ENCODE measurements at places on chromosomes 5 and 9.

DNA sequence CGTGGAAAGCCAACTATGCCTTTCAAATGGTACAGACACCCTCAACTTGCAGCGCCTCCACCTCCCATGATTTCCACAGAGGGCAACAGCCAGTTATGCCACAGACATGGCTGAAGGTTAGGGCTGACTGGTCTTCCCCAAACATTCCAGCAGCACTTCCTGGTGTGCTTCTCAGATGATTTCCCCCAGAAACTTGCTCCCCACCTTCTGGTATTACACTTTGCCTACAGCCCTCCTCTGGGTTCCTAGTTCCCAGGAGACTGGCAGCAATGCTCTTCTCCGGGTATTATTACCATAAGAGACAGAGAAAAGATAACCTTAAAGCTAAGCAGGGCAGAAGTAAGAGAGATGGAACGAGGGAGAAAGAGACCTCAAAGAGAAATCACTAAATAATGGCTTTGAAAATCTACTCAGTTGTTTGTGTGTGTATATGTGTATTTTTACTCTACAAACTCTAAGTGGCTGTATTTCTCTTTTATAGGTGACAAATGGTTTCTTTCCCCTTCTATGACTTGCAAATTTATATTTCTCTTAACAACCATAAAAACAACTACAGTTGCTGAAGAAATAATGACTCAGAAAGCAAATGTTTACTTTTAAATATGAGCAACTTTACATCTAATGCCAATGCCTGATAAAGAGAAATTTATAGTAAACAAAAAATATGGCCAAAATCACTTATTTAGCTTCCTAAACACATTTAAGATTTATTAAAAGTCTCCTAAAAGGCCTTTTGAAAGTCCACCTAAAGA is 133.8 kb downstream of the PDE4D start:
- peak; percentile 51 for DNase-seq

DNA sequence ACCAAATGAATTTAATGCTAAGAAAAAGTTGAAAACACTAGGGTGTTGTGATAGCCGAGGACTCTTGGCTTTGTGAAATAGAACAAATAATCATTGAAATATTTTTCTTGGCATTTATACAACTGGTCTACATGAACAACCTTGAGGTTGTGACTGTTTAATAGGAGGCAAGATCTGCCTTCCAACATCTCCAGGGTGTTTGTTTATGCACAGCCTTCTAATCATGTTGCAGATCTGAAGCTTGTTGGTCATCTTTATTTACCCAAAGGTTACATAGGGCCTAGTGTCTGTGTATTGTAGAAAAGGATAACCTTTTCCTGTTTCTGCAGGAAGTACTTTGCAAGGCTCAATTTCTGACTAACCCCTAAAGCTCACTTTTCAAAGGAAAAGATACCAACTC is 65.2 kb upstream of the RANBP3L start:
- no peak for DNase-seq

- peak; percentile 25 for DNase-seq
Measured at GRCh38 chr5:176629853-176630680, at the start of the genes EIF4E1B and SNCB. Gene EIF4E1B, plus strand, starts transcription at chr5:176630675. Its CDS starts 12,113 bp downstream, at chr5:176642788. Gene SNCB, minus strand, starts transcription at chr5:176630534. Its CDS starts 880 bp downstream, at chr5:176629654.

DNA sequence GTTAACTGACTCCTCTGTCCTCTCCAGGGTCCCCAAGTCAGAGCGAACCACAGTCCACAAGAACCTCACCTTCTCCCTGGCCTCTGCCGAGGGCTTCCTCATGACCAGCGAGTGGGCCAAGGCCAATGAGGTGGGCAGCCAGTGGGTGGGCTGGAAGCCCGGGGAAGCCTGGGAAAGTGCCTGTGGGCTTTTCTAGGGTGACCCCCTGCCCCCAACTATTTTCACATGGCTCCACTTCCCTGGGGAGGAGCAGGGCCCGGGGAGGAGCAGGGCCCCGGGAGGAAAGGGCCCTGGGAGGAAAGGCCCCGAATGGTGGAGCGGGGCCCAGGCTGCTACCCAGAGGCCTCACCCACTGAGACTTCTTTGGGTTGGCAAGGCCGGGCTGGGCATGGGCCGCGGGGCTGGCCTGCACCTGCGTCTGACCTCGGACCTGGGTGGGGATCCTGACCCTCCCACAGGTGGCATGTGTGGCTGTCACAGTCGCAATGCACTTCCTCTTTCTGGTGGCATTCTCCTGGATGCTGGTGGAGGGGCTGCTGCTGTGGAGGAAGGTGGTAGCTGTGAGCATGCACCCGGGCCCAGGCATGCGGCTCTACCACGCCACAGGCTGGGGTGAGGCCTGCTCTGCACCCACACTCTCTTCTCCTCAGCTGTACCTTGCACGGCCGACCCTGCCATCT is 17.9 kb downstream of the ADGRD2 start:
- DNase-seq: no peak

GRCh38 chr5:9401786-9402472 is 143.9 kb downstream of the SEMA5A start:
- peak; percentile 87 for DNase-seq

DNA sequence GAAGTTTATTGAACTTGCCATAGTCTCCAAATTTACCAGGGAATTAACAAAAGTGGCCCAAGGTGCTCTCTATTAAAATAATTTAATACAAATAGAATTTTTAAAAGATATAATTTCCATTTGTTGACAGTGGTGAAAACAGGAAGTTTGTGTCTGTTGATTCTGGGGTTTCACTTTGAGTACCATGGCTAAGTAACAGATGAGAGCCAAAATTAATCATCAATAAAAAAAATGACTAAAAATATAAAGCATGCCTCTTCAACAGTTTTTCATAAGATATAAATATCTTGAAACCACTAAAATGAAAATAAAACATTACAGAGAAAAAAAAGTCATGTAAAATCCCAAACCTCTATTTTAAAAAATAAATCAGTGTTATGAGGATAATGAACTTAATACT is 49.8 kb downstream of the SGCD start:
- no peak for DNase-seq

GRCh38 chr5:10625700-10626472 is 62.0 kb downstream of the ANKRD33B start:
- DNase-seq: no peak

- peak; percentile 66 for DNase-seq
Measured at GRCh38 chr5:143314659-143315058, 88.8 kb downstream of the NR3C1 start.

DNA sequence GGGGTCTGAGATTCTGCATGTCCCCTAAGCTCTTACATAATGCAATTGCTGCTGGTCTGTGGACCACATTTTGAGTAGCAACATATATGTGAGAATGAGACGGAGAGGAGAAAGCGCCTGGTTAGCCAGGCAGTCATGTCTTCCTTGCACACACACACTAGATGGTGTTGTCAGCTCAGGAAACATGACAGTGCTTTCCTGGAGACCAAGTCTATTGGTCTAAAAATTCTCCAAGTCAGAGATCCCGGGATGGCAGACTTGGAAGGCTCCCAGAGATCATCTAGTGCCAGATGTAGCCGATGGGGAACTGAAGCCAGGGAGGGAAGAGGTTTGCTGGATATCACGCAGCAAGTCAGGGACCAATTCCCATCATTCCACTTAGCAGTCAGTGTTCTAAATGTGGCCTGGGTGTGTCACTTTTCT is 53.4 kb downstream of the GALNT12 start:
- peak; percentile 89 for DNase-seq

DNA sequence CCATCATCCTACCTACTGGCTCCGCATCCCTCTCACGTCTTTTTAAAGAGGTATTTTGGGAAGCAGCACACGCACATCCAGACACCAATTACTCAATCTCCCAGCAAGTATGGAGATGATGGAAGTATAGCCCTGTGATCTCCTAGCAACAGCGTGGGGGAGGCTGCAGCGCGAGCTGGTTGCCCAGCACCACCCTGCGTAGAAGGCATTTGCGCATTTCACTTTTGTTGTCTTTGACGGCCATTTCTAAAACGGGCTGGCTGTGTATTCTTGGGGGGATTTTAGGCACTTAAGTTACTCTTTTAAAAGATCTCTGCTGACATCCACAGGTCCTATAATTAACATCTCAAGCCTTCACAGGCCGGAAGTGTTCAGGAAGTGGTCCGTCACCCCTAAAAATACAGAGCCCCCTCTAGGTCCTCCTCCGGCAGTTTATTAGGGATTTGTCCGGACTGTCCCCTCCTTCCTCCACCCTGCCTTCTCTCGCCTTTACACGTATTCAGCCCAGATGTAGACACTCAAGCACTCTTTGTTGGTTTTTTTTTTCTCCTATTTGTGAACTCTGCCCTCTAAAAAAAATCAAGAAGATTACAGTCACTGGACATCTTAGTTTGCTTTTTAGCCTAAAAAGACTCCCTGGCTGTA is 371.4 kb downstream of the NTRK2 start:
- no peak for DNase-seq

GRCh38 chr5:115388240-115388639 is 91.8 kb upstream of the CCDC112 start:
- peak; percentile 34 for DNase-seq

- DNase-seq: no peak
Measured at GRCh38 chr5:69184621-69185020, 4.8 kb upstream of the CENPH start.

DNA sequence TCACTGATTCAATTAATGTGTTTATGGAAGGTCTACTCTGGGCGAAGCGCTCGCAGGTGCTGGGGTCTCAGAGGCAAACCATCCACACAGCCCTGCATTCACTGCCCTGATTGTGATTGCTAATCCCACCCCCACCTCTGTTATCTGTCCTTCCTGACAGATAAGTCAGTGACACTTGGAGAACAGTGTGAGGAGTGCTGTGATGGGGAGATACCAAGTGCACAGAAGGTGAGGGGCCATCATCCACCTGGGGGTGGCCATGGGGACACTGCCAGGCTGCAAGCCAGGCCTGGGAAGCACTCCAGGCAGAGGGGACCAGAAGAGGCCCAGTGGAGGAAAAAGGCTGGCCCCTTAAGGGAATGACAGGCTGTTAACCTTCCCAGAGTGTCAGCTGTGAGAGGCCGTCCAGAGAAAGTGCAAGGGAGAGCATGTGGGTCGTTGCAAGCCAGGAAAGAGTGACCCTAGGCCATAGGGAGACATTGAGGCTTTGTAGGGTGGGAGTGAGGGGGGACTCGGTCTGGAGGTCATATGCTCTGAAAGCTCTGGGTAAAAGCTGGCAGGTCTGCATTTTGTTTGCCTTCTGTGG is 18.0 kb downstream of the IL9 start:
- no peak for DNase-seq

DNA sequence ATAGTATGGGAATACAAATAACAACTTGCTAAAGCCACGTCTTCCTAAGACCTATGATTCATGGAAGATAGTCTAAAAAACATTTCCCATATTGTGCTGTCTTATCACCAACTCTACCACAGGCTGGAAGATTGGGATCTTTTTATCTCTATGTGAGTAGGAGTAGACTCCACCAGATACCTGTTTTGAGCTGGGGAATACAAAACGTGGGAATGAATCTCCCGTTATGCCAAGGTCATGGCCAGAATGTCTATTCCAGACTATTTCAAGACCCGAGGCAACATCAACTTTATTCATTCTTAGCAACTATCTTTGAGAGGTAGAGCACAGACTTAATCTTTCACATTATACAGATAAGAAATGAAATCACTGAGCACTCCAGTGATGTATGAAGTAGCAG is 2350.9 kb upstream of the WWC1 start:
- DNase-seq: peak; percentile 85

- DNase-seq: no peak
Measured at GRCh38 chr9:120161776-120162175, 418.2 kb downstream of the CDK5RAP2 start.

GRCh38 chr5:35182910-35183535 is 47.3 kb downstream of the PRLR start:
- peak; percentile 45 for DNase-seq

- DNase-seq: peak; percentile 62
Measured at GRCh38 chr5:38323645-38324295, 65.4 kb downstream of the EGFLAM start.

DNA sequence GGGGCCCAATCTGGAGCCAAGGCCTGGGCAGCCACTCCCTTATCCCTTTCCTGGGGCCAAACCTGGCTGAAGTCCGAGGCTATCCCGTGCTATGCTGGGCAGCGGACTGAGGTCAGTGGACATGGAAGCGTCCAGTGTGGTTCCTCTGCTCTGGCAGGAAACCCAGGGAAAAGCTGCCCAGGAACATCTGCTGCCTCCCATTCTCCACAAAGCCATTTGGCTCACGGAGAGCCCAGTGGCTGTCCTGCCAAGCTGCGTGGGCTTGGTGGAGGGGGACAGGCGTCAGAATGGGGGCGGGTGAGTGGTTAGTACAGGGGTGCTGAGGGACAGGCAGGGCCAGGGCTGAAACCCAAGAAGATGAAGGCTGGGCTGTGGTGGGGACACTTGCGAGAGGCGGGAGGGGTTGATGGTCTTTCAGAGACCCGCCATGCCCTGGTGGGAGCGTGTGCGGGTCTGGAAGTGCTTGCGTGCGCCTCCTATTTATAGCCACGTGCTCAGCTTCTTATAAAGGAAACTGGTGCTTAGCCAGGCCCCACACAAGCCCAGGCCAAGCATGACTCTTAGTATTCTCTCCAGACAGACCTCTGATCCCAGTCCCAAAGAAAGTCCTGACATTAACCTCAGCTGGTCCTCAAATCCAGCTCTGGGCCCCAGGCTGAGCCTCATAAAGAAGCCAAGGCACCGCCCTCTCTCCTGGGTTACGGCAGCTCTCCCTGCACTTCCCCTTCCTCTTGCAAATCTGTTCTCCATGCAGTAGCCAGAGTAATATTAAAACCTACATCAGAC is 9.4 kb upstream of the SLC6A7 start:
- DNase-seq: no peak

DNA sequence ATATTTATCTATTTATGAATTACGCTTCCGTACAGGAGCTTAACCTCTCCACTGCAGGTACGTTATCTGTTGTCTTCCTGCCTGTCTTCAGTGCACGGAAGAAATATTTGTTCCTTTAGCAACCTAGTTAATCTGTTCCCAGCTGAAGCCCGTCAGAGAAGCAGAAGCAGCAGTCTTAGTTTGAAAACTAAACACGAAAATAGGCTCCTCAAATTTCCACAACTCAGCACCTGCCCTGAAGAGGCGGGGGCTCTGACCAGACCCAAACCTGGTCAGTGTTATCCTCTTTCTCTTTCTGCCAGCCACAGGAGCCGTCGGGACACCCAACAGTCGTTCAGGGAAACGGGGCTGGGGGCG is 462 bp downstream of the NUDCD2 start:
- peak; percentile 21 for DNase-seq

- peak; percentile 11 for DNase-seq
Measured at GRCh38 chr5:127409246-127409917, 108.1 kb upstream of the PRRC1 start.

DNA sequence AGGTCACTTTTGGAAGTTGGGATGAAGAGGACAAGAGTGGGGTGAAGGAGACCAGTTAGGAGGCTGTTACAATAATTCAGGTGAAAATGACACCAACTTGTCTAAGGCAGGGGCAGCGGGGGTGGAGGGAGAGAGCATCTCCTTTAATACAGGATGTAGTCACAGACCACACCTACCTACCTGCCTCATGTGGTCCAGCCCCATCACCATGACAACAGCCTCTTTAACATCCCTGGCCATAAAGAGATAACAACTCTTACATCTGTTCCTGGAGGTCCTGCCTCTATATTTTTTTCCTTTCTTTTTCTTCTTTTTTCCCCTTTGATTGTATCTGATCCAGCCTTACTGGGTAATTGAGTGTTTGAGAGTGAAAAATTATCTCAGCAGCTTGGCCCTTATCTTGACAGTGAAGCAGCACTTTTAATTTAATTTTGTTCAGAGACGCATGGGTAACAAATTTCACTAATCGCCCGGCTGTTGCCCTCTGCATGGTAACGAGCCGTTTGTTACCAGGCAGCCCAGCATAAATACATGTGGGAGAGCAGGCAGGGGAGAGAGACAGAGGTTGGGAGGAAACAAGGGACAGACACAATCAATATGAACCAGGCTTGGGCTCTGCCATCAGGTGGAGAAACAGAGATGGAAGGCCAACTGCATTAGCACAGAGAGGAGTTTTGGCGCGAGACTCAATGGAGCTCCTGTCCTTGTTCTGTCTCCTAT is 338.1 kb downstream of the ASTN2 start:
- no peak for DNase-seq

All from amniotic epithelial cell (primary cell).